CD4-positive, alpha-beta T cell treated with Interleukin-12 subunit alpha and Interleukin-12 subunit beta, for 1 hour (primary cell): ENCODE measurements at places on chromosomes 4 and X.

GRCh38 chr4:109735566-109736365 is 5.9 kb upstream of the PLA2G12A start:
- DNase-seq = no peak

GRCh38 chr4:122503214-122503613 is 46.7 kb upstream of the IL2 start:
- peak; percentile 29 for DNase-seq

GRCh38 chrX:124223524-124223923 is 108.9 kb upstream of the TEX13D start:
- peak; percentile 30 for DNase-seq

DNA sequence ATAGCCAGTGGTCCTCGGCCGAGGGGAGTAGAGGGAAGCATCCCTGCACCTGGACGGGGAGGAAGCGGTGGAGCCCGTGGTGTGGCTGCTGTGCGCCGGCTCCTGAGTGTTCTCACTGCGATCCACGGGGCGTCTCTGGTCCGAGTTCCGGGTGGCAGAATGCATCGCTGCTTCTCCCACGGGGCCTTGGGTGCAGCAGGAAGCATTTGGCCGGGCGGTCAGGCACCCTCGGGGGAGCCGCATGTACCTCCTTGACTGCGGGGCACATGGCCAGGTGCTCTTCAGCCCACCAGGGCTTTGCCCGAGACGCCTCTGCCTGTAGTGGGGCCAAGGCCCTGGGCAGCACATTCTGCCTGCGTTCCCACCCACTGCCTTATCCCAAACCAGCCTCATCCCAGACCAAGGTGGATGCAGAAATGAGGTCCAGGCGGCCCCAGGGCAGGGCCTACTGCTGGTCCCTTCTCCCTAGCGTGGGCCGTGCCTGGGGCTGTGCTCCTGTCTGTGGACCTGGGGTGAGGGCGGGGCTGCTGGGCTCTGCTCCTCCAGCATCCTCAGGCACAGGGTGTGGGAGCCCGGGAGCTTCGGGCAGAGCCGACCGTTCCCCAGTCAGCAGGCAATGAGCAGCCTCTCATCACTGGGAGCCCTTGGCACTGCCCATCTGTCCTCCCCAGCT is 27.5 kb downstream of the NKX1-1 start:
- DNase-seq = no peak

- no peak for DNase-seq
Observed at GRCh38 chrX:6227935-6228334, 732 bp downstream of the NLGN4X start.

- no peak for DNase-seq
Observed at GRCh38 chrX:121958886-121959285, 911.5 kb downstream of the GLUD2 start.

DNA sequence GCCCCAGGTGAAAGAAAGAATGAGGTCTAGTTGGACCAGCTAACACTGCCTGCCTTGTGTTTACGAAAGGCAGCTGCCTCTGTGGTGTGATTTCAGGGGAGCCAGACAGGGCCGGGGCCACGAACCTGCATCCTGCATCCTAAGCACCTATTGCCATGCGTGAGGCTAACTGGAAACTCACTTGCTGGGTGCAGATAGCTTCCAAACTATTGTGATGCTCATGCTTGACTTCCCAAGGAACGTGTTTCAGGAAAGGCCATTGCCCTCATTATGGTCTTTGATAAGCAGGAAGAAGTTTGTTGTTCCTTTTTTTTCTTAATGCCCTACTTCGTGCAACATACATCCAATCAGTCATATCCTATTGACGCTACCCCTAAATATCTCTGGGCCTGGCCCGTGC is 2.3 kb upstream of the IRF2 start:
- peak; percentile 34 for DNase-seq

- DNase-seq = no peak
Observed at GRCh38 chrX:155666741-155667140, 54.0 kb upstream of the TMLHE start.

DNA sequence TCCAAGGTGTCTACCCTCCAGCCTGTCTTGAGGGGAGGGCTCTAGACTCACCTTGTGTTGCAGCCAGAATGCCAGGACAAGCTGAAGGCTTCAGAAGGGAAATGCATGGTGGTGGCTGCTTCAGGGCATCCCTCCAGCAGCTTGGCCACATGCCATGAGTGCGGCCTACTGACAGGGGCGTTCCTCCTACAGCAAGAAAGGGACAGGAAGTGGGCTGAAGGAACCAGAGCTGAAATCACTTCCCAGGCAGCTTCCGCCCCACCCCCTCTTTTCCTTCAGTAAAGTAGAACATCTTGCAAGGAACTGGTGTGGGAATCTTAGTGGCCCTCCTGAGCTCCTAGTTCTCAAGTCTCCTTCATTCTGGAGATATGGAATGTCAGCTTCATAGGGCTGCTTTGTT is 167.5 kb upstream of the DGKK start:
- no peak for DNase-seq

DNA sequence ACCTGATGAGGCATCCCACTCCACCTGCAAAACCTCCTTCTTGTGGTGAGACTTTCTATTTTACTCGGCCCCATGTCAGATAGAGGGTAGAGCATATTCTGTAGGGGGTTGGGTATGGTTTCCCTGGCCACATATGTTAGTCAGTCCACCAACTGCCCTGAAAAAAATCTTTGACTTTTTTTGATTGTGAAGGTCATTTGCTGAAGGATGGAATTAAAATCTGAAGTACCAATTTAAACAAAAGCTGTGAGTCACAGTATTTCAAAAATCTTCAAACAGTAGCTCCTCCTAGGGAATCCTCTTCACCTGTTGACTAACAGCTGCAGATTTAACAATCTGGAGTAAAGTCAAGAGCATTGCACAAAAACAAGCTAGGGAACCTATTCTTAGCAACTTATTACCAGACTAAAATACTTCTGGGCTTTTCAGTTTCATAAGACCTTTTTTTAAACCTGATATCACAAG is 8.0 kb upstream of the CCDC110 start:
- DNase-seq = no peak

DNA sequence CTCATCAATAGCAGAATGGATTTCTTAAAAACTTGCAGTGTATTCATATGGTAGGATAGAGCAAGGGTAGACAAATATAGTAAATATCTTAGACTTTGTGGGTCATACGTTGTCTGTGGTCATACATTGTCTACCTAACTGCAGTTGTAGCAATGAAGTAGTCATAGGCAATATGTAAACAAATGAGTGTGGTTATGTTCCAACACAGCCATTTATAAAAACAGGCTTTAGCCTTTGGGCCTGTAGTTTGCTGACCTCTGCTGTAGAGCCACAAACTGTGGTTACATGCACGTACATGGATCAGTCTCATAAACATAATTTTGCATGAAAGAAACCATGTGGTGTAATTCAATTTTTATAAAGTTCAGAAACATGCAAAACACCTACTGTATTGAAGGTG is 98.9 kb downstream of the LARP1B start:
- DNase-seq = no peak

- no peak for DNase-seq
Observed at GRCh38 chr4:73417973-73418372, 13.9 kb downstream of the ALB start.

GRCh38 chr4:77893451-77893850 is 30.8 kb downstream of the MRPL1 start:
- no peak for DNase-seq

DNA sequence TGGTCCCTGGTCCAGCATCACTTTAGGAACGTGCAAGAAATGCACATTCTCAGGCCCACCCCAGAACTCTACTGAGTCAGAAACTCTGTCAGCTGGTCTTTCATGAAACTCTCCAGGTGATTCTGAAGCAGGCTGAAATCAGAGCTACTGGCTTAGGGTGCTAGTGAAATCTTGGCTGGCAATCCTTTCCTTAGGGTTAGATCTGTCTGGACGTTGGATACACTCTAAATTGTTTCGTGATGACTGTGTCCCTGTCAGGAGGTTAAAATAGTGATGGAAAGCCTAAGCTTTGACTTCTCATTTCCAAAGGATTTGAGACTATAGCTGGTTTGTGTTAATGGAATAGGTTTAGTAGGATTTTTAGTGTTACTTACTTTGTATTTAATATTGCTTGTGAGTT is 99.1 kb downstream of the ARHGAP10 start:
- DNase-seq = no peak

DNA sequence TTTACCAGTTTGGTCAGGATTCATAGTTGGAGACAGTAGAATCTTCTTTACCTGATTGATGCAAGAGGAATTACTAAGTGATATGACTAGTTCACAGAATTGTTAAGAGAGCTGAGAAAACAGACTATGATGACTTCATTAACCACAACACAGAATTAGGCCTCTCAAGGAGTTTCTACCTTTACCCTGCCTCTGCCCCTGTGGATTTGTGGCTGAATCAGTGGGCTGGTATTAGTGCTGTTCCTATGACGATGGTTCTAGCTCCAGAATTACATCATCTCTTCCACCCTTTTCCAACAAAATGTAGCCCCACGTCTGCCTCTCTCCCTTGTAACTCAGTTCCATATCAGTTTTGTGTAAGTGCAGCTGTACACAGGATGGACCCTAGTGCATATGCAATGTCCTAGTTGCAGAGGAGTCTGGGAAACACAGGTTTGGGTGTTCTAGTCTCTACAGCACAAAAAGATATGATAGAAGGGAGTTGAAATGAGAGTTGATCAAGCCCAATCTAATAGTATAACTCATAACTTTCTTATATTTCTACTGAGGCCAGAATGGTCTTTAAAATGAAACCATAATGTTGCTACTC is 99.3 kb downstream of the ANXA5 start:
- DNase-seq = no peak

- DNase-seq = no peak
Observed at GRCh38 chr4:83393908-83394307, 59.3 kb upstream of the HPSE start.

GRCh38 chr4:159564615-159565014 is 461.7 kb downstream of the RAPGEF2 start:
- DNase-seq = no peak

GRCh38 chr4:845233-845835 is 19.4 kb upstream of the CPLX1 start:
- no peak for DNase-seq

- DNase-seq = no peak
Observed at GRCh38 chr4:168177546-168178149, 85.3 kb downstream of the ANXA10 start.

GRCh38 chrX:29318012-29318411 is 730.8 kb downstream of the IL1RAPL1 start:
- no peak for DNase-seq

- DNase-seq = peak; percentile 40
Observed at GRCh38 chr4:113278324-113278934, 229.0 kb downstream of the ANK2 start.

DNA sequence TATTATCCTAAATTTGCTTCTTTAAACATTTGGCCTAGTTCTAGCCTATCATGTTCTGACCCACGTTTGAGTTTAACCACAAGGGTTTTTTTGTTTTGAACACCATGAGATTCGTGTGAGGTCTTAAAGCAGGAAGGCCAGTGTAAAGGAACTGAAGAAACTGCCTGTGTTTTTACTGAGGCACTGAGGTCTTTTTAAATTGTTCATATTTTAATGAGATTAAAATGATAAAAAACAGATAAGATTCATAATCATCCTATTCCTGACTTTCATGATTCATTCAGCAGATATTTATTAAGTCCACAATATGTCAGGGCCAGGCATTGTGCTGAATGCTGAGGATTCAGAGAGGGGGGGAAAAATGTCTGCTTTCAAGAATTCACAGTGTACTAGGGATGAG is 3.2 kb downstream of the RPS6KA3 start:
- peak; percentile 63 for DNase-seq

DNA sequence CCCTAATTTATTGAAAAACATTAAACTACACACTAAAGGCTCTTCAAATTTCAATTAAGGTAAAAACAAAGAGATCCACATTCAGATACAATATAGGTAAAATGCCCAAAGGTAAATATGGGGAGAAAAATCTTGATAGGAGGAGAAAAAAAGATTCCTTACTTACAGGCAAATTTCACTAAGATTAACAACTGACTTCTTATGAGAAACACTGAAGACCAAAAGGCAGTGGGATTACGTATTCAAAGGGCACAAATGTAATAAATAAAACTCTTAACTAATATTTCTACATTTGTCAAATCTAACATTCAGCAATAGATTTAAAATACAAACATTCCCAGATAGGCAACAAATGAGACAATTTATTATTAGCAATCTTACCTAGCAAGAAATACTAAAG is 829.3 kb downstream of the SH3BGRL start:
- DNase-seq = no peak

DNA sequence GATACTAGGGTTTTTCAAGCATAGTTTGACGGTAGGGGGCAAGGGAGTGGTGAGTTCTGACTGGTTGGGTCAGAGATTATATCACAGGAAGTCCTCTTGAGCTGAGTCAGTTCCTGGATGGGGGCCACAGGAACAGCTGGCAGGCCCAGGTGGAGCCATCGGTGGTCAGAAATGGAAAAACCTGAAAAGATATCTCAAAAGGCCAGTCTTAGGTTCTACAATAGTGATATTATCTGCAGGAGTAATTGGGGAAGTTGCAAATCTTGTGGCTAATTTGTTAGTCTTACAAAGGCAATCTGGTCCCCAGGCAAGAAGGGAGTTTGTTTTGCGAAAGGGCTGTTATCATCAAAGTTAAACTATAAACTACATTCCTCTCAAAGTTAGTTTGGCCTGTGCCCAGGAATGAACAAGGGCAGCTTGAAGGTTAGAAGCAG is 159.3 kb downstream of the PTCHD1 start:
- DNase-seq = peak; percentile 0

GRCh38 chr4:174053895-174054294 is 229.6 kb downstream of the FBXO8 start:
- DNase-seq = no peak

GRCh38 chr4:81621490-81621889 is 149.8 kb upstream of the RASGEF1B start:
- DNase-seq = no peak

GRCh38 chr4:166602068-166602467 is 632.2 kb downstream of the SPOCK3 start:
- no peak for DNase-seq

DNA sequence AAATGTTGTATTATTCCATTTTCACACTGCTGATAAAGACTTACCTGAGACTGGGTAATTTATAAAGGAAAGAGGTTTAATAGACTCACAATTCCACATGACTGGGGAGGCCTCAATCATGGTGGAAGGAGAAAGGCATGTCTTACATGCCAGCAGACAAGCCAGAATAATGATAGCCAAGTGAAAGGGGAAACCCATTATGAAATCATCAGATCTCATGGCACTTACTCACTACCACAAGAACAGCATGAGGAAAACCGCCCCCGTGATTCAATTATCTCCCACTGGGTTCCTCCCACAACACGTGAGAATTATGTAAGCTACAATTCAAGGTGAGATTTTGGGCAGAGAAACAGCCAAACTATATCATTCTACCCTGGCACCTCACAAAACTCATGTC is 2535.1 kb downstream of the ARAP2 start:
- no peak for DNase-seq
